Lung (tissue), 17 donors: ENCODE measurements at places on chromosomes 6 and 20.

DNA sequence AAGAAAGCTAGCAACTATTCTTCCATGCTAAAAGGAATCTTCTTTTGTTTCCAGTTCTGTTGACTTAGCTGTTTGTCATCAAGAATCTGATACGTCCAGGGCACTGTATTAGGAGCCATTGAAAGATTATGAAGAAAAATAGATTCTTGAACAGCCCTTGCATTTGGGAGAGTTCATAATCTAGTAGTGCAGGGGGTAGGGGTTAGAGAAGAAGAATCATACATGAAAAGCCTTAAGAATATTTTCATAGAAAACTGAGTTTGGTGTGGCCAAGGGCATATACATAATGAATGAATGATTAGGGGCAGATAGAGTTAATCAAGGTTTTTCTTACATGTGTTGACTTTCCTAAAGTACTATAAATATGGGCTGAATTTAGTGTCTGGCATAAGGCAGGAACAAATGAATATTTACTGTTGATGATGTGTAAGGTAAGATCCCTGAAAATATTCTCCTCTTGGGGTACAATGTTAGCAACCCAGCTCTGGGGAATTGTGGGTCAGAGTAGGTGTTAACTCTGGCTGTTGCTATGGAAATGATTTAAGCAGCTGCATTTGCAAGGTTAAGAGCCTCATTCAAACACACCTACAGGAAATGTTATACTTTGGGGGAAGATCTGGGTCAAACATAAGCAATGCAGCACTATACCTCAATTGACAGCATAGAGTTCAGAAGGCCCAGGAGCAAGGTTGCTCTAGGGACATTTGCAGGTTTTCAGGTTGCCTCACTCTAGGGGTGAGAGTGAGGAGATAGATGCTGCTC lies 667.3 kb upstream of the CITED2 start:
- no peaks in the 10 kb centered on the region for H3K4me1 ChIP-seq
- H3K27ac ChIP-seq = no peak overlapping the region
- no peak for DNase-seq

DNA sequence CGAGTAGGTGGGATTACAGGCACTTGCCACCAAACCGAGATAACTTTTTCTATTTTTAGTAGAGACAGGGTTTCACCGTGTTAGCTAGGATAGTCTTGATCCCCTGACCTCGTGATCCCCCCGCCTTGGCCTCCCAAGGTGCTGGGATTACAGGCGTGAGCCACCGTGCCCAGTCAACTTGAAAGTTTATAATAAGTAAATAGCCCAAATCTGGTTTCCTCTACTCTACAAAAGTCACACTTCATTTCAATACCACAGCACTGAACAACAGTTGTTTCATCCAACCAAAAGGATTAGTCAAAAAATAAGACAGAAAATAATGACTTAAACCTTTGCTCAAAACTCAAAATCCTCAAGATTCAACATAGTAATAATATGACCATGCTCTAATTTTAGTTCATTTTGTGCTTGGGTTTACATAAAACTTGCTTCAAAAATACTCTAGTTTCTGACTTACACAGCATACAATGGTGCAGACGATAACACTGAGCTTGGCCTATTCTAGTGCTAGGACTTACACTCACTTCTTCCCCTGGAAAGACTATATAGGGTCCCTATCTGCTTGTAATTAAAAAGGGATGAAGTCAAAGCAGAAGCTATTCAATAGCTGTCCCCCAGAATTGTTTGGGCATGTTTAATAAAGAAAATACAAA lies 56.7 kb downstream of the NT5E start:
- H3K36me3 ChIP-seq = peaks cover 5% of the 10 kb centered on the region
- H3K27ac ChIP-seq = no peak overlapping the region
- no peaks in the 10 kb centered on the region for H3K4me1 ChIP-seq
- H3K4me3 ChIP-seq = no peak overlapping the region

GRCh38 chr20:59386809-59387208 lies 86.4 kb downstream of the EDN3 start:
- no peaks in the 10 kb centered on the region for H3K36me3 ChIP-seq
- H3K27ac ChIP-seq = no peak overlapping the region
- H3K27me3 ChIP-seq = no peaks in the 10 kb centered on the region
- H3K4me3 ChIP-seq = no peak overlapping the region

GRCh38 chr6:113944701-113945100 lies 26.2 kb downstream of the HDAC2 start:
- H3K4me3 ChIP-seq = no peak overlapping the region
- H3K27ac ChIP-seq = no peak overlapping the region
- H3K4me1 ChIP-seq = peaks cover 18% of the 10 kb centered on the region
- no peak for DNase-seq

- H3K4me1 ChIP-seq = no peaks in the 10 kb centered on the region
- DNase-seq = no peak
- H3K4me3 ChIP-seq = no peak overlapping the region
- no peaks in the 10 kb centered on the region for H3K27me3 ChIP-seq
- H3K36me3 ChIP-seq = no peaks in the 10 kb centered on the region
- H3K27ac ChIP-seq = no peak overlapping the region
Measured at GRCh38 chr6:4303638-4304037, 168.3 kb upstream of the ECI2 start.

- H3K27ac ChIP-seq = no peak overlapping the region
- H3K27me3 ChIP-seq = no peaks in the 10 kb centered on the region
Measured at GRCh38 chr20:47774131-47774777, 11.0 kb downstream of the SULF2 start.

DNA sequence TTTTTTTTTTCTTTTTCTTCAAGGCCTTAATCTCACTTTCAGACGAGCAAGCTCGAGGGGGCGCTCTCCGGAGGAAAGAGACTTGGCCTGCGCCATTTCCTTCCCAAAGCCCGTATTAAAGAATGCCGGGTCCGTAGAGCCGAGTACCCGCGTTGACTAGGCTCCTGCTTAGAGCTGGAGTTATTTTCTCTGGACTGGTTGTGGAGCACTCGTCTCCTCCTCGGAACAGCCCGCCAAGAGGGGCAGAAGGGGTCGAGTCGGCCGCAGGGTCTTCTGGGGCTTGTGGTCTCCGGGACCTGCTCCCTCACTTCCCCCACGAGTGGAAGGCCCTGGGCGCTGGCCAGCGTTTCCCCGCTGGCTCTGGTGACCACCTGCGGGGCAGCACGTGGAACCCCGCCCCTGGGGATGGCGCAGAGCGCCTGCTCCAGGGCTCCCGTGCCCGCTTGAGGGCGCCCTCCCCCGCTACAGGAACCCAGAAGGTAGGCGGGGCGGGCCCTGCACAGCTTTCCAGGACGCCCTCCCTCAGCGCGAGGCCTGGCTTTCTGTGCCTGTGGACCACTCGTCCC lies 2.7 kb upstream of the MEI4 start:
- no peak overlapping the region for H3K4me3 ChIP-seq
- no peaks in the 10 kb centered on the region for H3K4me1 ChIP-seq
- H3K27ac ChIP-seq = no peak overlapping the region
- H3K27me3 ChIP-seq = peaks cover 3% of the 10 kb centered on the region
- H3K36me3 ChIP-seq = no peaks in the 10 kb centered on the region

DNA sequence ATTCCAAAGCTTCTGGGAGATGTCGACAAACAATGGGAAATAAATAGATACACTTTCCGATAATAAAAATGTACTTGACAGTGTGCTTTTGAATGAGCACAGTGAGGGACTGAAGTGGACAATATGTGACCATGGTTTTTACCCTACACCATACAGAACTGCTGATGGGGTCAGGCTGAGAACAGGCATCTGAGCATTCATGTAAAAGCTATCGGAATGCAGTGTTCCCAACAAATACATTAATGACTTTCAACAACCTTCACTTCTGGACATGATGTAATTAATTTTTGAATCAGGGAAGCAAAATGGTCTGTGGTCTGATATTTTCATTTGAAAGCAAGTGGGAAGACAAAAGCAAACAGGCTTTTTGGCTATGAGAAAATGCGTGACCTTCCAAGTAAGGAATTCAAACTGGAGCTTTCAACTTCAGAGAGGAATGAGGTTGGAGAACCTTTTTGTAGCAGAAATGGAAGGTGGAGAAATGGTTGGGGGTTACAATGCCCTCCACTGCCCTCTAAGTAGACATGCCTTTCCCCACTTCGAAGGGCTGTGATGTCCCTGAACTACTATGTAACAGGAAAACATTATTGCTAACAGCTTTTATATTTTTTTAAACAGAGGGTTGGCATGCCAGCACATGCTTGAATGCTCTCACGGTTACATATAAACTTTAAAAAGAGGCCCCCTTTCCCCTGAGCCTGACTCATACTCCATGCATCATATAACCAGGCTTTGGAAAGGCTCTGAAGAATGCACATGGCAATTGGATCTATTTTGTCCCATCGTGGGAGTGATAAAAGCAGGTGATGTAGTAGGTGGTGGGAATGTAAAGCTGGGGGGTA lies 203.5 kb upstream of the CITED2 start:
- no peaks in the 10 kb centered on the region for H3K27me3 ChIP-seq
- peak; percentile 32 for DNase-seq
- H3K4me3 ChIP-seq = no peak overlapping the region
- peak overlapping the region; percentile 52 for H3K27ac ChIP-seq
- H3K36me3 ChIP-seq = no peaks in the 10 kb centered on the region
- peaks cover 7% of the 10 kb centered on the region for H3K4me1 ChIP-seq

- DNase-seq = no peak
- no peaks in the 10 kb centered on the region for H3K27me3 ChIP-seq
- H3K4me3 ChIP-seq = peak overlapping the region; percentile 90
Measured at GRCh38 chr6:79077715-79078074, 359 bp downstream of the PHIP start.

DNA sequence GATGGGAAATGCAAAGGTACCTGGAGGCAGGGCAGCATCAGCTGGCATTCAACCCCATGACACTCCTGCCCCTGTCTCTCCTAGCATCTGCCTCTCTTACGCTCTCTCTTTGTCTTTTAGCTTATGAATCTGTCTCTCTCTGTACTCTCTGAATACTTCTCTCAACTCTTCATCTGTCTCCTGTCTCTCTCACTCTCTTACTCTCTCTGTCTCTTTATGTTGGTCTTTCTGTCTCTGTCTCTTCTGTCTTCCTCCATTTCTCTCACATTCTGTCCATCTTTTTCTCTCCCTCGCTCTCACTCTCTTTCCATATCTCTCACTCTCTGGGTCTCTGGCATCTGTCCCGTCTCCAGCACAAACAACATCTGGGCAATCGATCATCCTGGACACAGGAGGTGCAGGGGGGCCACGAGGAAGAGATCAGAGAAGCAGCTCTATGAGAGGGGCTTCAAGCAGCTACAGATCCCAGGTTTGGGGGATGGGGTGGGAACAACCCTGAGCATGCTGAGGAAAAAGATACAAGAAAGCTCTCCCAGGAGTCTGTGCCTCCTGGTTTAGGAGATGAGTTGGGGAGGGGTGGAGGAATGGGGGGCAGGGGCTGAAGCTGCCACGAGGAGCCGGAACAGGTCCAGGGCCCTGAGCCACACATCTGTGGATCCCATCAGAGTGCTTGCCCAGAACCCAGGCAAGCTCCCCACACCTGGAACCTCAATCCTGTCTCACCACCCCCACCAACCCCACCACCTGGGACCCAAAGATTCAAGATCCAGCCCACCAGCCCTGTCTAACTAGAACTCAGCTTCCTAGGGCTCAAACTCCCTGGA lies 2.4 kb downstream of the COL11A2 start:
- H3K27me3 ChIP-seq = peaks cover 21% of the 10 kb centered on the region
- no peak overlapping the region for H3K4me3 ChIP-seq
- H3K36me3 ChIP-seq = peaks cover under 1% of the 10 kb centered on the region
- peaks cover 5% of the 10 kb centered on the region for H3K4me1 ChIP-seq

DNA sequence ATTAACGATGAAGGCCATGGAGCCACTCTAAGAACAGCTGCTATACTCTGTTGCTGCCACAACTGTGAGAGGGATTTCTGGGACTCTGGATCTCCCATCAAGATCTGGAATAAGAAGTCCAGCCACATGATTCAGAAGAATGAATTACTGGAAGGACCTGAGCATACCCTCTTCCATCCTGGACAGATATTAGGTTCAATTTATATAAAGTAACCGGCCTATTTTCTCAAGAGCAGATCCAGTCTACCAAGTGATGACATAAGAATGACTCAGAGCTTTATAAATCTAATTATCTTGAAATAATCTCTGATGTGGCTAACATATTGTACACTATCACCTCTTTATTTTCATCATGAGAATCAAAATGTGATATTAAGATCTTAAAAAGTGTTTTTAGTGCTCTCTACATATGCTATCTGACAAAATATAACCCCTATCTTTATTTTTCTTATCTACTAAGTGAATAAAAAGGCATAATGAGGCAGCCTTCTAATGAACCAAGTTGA lies 45.1 kb downstream of the COL9A1 start:
- H3K4me3 ChIP-seq = no peak overlapping the region
- no peaks in the 10 kb centered on the region for H3K36me3 ChIP-seq
- H3K27me3 ChIP-seq = peaks cover 2% of the 10 kb centered on the region
- H3K27ac ChIP-seq = no peak overlapping the region
- DNase-seq = no peak
- peaks cover 2% of the 10 kb centered on the region for H3K4me1 ChIP-seq

- DNase-seq = no peak
- H3K27ac ChIP-seq = no peak overlapping the region
- H3K4me3 ChIP-seq = no peak overlapping the region
- no peaks in the 10 kb centered on the region for H3K27me3 ChIP-seq
- no peaks in the 10 kb centered on the region for H3K36me3 ChIP-seq
- no peaks in the 10 kb centered on the region for H3K4me1 ChIP-seq
Measured at GRCh38 chr6:138811866-138812265, 16.0 kb downstream of the ECT2L start.

- H3K4me3 ChIP-seq = no peak overlapping the region
- DNase-seq = peak; percentile 94
- no peak overlapping the region for H3K27ac ChIP-seq
- no peaks in the 10 kb centered on the region for H3K27me3 ChIP-seq
Measured at GRCh38 chr20:32296819-32297420, 19.5 kb downstream of the KIF3B start.

- H3K27me3 ChIP-seq = no peaks in the 10 kb centered on the region
- no peak for DNase-seq
- peaks cover 2% of the 10 kb centered on the region for H3K4me1 ChIP-seq
- no peaks in the 10 kb centered on the region for H3K36me3 ChIP-seq
Measured at GRCh38 chr20:23136893-23137745, 51.0 kb upstream of the CD93 start.

GRCh38 chr20:11754451-11754850 lies 163.2 kb upstream of the BTBD3 start:
- H3K4me3 ChIP-seq = no peak overlapping the region
- DNase-seq = no peak
- no peaks in the 10 kb centered on the region for H3K4me1 ChIP-seq
- no peak overlapping the region for H3K27ac ChIP-seq

- H3K4me1 ChIP-seq = peaks cover 5% of the 10 kb centered on the region
- no peaks in the 10 kb centered on the region for H3K36me3 ChIP-seq
- H3K4me3 ChIP-seq = no peak overlapping the region
- no peak overlapping the region for H3K27ac ChIP-seq
- no peak for DNase-seq
Measured at GRCh38 chr20:62062661-62063314, 2.9 kb downstream of the TAF4 start.

DNA sequence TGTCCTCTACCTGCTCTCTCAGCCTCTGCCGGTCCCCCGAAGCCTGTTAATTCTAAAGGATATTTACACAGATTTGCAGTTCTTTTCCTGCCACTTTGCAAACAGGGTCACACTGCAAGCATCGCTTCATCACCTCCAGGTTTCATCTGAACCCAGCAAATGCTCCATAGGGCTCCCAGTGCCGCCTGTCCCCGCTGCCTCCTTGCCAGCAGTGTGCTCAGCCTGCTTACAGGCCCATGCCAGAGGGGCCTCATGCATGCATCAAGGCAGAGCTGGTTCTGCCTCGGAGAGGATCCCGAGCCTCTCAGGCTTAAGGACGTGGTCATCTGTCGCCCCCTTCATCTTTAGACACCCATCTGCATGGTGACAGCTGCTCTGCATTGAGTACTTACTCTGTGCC lies 10.5 kb downstream of the SIRPA start:
- H3K36me3 ChIP-seq = no peaks in the 10 kb centered on the region
- H3K27me3 ChIP-seq = peaks cover 6% of the 10 kb centered on the region
- H3K27ac ChIP-seq = no peak overlapping the region

- no peak overlapping the region for H3K4me3 ChIP-seq
- no peaks in the 10 kb centered on the region for H3K4me1 ChIP-seq
- H3K36me3 ChIP-seq = no peaks in the 10 kb centered on the region
- H3K27ac ChIP-seq = no peak overlapping the region
- H3K27me3 ChIP-seq = peaks cover 3% of the 10 kb centered on the region
Measured at GRCh38 chr20:891058-891705, 25.0 kb downstream of the ANGPT4 start.
